ENCODE measurements at places on chromosomes 12 and 14. TPM values are rescaled to one million over a fixed set of nuclear protein-coding genes. Genes with fewer than 3 reads are reported as not detected.

GRCh38 chr12:122980183-122981035 is at the start of gene ARL6IP4:
Gene ARL6IP4, plus strand, starts transcription at chr12:122980681. Its CDS starts 459 bp downstream, at chr12:122981140.
- H3K27ac ChIP-seq: peak within 1 kb of the TSS; percentile 63
- peaks cover 32% of the 10 kb centered on the region for H3K36me3 ChIP-seq
- DNase-seq: peak; percentile 42
- peak within 1 kb of the TSS; percentile 69 for H3K4me3 ChIP-seq
- no peaks in the 10 kb centered on the region for H3K27me3 ChIP-seq

GRCh38 chr12:26971963-26972362 is 33.7 kb downstream of the FGFR1OP2 start:
- peaks cover 13% of the 10 kb centered on the region for H3K4me1 ChIP-seq
- H3K27me3 ChIP-seq: no peaks in the 10 kb centered on the region
- H3K27ac ChIP-seq: peak overlapping the region; percentile 59
- no peak overlapping the region for H3K4me3 ChIP-seq

DNA sequence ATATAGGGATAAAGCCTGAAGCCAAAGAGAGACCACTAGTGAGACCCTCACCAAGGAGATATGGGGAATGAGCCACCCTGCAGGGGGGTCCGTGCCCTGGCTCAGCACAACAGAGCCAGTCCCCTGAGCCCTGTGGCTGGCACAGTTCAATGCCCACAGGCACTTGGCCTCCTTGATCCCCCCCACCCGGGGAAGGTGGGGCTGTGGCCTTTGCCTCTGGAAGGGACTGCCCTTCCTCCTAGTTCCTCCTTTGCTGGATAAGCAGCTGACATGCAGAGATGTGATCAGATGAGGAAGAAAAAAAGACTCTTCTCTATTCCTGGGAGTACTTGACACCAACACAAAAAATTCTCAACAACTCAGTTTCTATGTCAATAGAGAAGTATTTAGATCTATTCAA is 19.9 kb downstream of the TTC7B start:
- no peak overlapping the region for H3K4me3 ChIP-seq
- no peaks in the 10 kb centered on the region for H3K4me1 ChIP-seq
- no peak overlapping the region for H3K27ac ChIP-seq

GRCh38 chr12:80277732-80278131 is 166.3 kb upstream of the PTPRQ start:
- no peak for DNase-seq
- H3K4me3 ChIP-seq: no peak overlapping the region
- H3K27me3 ChIP-seq: no peaks in the 10 kb centered on the region

The NGB gene
- total RNA-seq: not detected

DNA sequence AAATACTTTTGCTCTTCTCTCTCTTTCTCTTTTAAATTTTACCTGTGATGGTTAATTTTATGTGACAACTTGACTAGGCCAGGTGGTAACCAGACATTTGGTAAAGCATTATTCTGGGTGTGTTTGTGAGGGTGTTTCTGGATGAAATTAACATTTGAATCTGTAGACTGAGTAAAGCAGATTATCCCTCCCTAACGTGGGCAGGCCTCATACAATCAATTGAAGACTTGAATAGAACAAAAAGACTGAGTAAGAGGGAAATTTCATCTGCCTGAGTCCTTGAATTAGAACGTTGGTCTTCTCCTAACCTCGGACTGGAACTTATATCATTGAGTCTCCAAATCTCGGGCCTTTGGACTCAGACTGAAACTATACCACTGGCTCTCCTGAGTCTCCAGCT is 182.1 kb downstream of the NELL2 start:
- no peak for DNase-seq
- no peak overlapping the region for H3K4me3 ChIP-seq
- no peak overlapping the region for H3K27ac ChIP-seq
- H3K27me3 ChIP-seq: no peaks in the 10 kb centered on the region

GRCh38 chr12:122884860-122885259 is 11.1 kb downstream of the VPS37B start:
- no peaks in the 10 kb centered on the region for H3K36me3 ChIP-seq
- peaks cover 37% of the 10 kb centered on the region for H3K4me1 ChIP-seq
- no peak overlapping the region for H3K4me3 ChIP-seq
- H3K27me3 ChIP-seq: no peaks in the 10 kb centered on the region

DNA sequence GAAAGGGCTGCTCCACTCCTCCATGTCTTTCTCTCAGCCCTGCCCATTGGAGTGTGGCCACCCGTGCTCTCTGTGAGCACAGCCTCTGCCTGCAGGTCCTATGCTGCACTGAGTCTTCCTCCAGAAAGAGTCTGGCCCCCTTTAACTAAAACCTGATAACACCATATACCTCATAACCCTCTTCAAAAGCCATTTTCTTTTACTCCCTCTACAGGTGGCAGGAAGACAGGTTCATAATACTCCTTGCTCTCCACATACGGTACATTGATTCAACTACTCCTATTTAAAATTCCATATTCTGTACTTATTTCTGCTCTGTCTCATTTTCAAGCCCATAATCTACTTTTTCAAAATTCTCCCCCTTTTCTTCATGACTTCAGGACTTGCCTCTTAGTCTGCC is 144.0 kb downstream of the HELB start:
- no peak for DNase-seq
- no peaks in the 10 kb centered on the region for H3K27me3 ChIP-seq
- no peak overlapping the region for H3K4me3 ChIP-seq
- no peaks in the 10 kb centered on the region for H3K4me1 ChIP-seq

DNA sequence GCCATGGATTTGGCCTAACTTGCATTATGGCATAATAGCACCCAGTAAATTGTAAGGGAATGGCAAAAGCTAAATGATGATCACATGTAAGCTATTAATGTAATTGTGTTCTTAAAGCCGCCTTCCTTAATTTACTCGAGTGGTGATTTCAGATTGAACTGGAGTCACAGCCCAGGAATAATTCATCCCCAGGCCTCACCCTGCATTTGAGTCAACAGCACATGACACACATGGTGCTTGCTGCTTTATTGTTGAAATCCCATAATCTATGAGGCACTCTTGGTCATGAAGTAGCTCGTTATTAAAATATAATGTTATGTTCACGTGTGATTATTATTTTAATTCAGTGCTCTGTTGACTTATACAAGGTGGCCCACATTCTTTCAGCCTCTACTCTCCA is 547.5 kb downstream of the VRK1 start:
- no peaks in the 10 kb centered on the region for H3K36me3 ChIP-seq
- H3K27me3 ChIP-seq: no peaks in the 10 kb centered on the region
- H3K27ac ChIP-seq: no peak overlapping the region
- no peak overlapping the region for H3K4me3 ChIP-seq
- DNase-seq: no peak
- no peaks in the 10 kb centered on the region for H3K4me1 ChIP-seq

DNA sequence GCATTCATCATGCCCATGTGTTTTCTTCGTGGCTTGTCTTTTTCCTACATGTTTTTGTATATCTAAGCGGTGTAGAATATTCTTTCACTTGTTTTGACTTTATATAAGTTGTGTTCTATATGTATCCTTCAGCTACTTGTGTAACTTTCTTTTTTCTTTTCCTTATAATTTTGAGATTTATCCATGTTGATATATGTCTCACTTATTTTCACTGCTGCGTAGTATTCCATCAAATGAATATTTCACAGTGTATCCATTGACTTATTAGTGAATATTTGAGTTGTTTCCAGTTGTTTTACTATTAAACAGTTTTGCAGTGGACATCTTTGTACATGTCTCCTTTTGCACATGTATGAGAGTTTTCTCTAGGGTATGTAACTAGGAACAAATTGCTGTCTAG is 43.9 kb downstream of the BORCS5 start:
- no peak for DNase-seq
- no peaks in the 10 kb centered on the region for H3K4me1 ChIP-seq
- no peaks in the 10 kb centered on the region for H3K36me3 ChIP-seq
- no peak overlapping the region for H3K27ac ChIP-seq
- H3K4me3 ChIP-seq: no peak overlapping the region

DNA sequence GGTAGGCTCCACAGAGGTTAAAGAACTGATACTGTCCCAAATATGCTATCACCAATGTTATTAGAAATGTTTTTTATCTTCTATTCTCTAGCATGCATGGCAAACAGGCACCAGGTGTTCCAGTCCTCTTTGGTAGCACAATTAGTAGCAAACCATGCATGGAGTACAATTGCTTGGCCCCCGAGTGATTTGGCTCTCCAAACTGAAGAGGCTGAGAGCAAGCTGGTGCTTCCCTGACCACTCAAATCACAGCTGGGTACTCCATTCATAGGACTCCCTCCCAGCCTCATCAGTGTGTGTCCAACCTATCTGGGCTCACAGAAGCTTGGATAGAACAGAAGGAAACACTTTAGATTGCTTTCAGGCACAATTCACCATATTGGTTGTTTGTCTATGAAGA is 93.4 kb downstream of the DIO2 start:
- no peak overlapping the region for H3K27ac ChIP-seq
- no peaks in the 10 kb centered on the region for H3K27me3 ChIP-seq
- H3K4me3 ChIP-seq: no peak overlapping the region

Data from T-cell (primary cell).